ENCODE measurements at places on chromosomes 6 and 20.
A peak's percentile ranks its signal among the peaks of the same experiment; 100 is the strongest.

DNA sequence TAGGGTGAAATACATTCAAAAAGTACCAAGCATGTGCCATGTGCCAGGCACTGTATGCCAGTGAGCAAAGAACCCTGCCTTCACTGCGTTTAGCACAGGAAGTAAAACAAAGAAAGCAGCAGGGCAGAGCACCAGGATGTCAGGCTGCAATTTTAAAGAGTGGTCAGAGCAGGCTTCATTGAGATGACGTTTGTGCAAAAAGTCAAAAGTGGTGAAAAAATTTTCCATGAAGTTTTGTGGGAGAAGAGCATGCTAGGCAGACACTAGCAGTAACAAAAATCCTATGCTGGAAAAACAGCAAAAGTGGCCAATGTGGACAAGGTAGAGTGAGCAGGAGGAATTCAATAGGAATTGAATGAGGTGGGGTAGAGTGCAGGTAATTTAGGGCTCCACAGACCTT, 31.3 kb downstream of the AKIRIN2 start:
- no peak for DNase-seq

DNA sequence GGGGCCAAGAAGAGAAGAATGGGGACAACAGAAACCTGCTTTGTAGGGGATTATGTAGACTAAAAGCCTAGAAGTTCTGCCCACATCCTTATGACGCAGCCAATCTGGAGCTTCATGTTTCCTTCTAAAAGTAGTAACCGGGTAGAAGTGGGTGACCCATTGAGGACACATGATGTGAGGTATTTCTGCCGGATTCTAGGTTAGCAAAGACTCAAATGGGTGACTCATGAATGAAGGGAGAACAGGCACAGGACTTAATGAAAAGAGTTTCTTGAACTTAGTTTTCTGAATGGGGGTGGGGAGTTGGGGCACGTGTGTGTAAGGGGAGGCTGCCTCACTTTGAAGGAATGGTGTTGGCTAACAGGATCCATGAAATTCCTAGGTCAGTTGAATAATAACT, 68.8 kb downstream of the CDS2 start:
- DNase-seq, result no peak

DNA sequence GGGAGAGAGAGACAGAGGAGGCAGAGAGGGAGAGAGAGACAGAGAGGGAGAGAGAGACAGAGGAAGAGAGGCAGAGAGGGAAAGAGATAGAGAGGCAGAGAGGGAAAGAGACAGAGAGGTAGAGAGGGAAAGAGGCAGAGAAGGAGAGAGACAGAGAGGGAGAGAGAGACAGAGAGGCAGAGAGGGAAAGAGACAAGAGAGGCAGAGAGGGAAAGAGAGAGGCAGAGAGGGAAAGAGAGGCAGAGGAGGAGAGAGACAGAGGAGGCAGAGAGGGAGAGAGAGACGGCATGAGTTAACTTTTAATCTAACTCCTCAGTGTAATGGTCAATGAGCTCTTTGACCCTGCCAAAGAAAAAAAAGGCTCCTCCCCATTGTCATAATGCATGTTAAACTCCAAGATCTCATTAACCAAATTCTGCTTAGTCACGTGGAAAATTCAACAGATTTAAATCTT, 7.1 kb downstream of the ELOVL2 start:
- no peak for DNase-seq

DNA sequence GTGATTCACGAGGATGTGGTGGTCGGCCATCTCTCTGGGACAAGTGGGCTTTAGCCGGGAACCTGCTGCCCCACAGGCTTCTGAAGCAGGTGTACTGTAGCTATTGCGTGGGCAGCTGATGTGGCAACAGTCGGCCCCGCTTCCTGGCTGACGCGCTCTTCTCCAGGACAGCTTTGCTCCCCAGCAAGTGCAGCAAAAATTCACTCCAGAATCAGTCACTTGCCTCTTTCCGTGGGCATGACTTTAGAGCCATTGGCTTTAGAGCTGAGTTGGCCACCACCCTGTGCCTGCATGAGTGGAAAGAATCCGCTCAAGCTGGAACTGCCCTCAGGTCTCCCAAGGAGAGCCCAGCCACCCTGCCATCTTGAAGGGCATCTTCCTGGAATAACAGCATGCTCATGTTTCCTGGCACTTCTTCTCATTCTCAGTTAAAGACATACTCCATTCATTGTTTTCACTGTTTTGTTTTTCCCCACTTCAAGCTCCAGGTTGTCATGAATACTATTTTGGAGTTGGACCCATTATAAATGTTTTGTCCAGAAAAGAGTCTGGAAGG, 178.3 kb downstream of the ZDHHC14 start:
- DNase-seq, result no peak

DNA sequence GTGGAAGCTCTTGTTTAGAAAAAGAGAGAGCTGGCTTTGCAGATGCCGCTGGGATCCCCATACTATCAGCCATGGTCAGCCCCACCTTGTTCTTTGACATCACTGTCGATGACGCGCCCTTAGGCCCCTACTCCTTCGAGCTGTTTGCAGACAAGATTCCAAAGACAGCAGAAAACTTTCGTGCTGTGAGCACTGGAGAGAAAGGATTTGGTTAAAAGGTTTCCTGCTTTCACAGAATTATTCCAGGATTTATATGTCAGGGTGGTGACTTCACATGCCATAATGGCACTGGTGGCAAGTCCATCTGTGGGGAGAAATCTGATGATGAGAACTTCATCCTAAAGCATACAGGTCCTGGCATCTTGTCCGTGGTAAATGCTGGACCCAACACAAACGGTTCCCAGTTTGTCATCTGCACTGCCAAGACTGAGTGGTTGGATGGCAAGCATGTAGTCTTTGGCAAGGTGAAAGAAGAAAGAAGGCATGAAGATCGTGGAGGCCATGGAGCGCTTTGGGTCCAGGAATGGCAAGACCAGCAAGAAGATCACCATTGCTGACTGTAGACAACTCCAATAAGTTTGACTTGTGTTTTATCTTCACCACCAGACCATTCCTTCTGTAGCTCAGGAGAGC, 2.4 kb upstream of the BLCAP start:
- no peak for DNase-seq

GRCh38 chr6:15622045-15622740, 40.6 kb downstream of the DTNBP1 start:
- no peak for DNase-seq

DNA sequence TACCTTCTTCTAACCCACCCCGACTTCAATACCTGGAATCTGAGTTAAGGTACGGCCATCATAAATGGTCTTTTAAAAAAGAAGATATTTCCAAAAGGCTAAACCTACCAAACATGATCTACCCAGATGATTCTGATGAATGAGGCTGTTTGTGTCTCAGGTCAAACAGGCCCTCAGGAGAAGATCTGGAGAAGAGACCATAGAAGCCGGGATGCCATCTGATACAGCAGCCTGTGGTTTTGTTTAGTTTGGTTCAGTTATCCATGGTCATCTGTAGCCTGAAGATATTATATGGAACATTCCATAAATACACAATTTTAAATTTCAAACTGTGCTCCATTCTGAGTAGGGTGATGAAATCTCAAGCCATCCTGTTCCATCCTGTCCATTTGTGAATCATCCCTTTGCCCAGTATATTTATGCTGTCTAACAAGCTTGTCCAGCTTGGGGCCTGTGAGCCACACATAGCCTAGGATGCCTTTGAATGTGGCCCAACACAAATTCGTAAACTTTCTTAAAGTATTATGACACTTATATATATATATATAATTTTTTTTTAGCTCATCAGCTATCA, 4.0 kb upstream of the CAP2 start:
- DNase-seq, result no peak

- no peak for DNase-seq
These were observed 98.2 kb downstream of the IRF4 start for GRCh38 chr6:489762-490161.

DNA sequence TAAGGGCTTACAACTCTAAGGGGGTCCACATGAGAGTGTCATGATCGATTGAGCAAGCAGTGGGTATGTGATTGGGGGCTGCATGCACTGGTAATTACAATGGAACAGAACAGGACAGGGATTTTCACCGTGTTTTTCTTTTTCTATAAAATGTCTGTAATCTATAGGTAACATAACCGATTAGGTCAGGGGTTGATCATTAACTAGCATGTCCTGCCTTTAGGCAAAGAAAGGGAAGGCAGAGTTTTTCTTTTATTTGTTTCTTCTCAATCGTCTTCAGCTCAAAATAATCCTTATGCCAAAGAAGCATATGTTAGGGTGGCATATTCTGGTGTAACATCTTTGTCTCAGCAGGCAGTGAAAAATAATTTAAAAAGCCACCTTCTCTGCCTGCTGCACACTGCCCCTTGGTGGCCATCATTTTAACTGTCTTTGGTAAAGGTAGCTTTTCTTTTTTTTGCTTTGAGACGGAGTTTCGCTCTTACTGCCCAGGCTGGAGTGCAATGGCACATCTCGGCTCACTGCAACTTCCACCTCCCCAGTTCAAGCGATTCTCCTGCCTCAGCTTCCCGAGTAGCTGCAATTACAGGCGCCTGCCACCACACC, 9.7 kb upstream of the CEP43 start:
- DNase-seq, result peak; percentile 56

Data from CD4-positive, alpha-beta memory T cell (primary cell).